Osteoblast (primary cell): ENCODE measurements at places on chromosomes 7 and 10. TPM values are rescaled to one million over a fixed set of nuclear protein-coding genes. Genes with fewer than 3 reads are reported as not detected.
A peak's percentile ranks its signal among the peaks of the same experiment; 100 is the strongest.

The HOXA9 gene
- 15.3 and 19.5 TPM in 2 replicates for total RNA-seq

The SLC18A2 gene
- total RNA-seq: under 0.01 TPM in 1 of 2 replicates, not detected in the other

The ANKRD61 gene
- not detected in 2 replicates for total RNA-seq

- no peak for DNase-seq
These were observed 610.6 kb downstream of the SDK1 start for GRCh38 chr7:3911685-3912084.

DNA sequence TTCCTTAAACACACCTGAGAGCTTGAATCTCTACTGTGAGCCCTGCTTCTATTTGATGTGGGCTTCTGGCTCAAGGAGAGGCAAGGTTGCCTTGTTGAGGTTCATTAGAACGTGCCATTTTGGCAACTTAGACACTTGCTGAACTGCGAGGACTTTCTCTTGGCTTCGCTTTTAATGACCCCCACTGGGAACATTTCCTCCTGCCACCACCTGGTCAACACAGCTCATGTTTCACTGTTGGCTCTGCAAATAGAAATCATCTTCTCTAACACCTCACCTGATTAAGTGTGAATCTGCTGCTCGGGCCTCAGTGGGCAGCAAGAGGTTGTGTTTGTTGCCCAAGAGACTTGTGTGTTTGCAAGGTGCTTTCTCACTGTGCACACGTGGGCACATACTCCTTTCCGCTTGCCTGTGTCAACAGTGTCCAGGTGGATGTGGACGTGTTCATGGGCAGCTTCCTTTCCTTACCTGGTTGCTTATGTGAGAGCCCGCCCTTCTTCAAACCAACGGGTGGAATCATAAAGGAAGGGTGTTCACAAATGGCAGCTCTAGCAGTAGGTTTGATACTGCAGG is 147.0 kb downstream of the NRP1 start:
- no peak for DNase-seq

DNA sequence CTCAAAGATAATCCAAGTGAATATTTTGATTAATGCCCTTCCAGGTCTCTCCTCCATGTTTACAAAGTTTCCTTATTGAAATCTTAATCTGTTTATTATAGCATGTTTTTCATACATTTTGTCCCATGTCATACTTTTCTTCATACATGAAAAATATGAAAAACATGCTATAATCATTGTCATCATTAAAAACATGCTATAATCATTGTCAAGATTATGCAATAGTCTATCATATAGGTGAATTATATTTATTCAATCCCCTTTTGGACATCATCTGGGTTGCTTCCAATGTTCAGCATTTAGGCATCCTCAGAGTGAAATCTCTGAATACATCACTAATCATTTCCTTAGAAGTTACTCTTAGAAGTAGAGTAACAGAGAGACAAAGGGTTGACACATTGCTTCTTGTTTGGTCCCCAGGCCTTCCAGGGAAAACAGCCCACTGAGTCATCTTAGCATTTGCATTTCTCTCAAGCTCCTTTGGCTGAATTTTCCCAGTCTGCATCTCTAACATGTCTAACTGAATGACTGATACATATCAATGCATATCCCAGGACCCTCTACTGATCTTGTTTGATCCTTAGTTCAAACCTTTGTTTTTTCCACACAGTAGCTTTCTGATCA is 87.0 kb downstream of the SGMS1 start:
- no peak for DNase-seq

GRCh38 chr7:123571684-123572083 is 14.1 kb upstream of the NDUFA5 start:
- no peak for DNase-seq

GRCh38 chr7:156751319-156751718 is 110.7 kb downstream of the RNF32 start:
- peak; percentile 63 for DNase-seq

- peak; percentile 94 for DNase-seq
These were observed 22.6 kb downstream of the PLAC9 start for GRCh38 chr10:80154978-80155695.

DNA sequence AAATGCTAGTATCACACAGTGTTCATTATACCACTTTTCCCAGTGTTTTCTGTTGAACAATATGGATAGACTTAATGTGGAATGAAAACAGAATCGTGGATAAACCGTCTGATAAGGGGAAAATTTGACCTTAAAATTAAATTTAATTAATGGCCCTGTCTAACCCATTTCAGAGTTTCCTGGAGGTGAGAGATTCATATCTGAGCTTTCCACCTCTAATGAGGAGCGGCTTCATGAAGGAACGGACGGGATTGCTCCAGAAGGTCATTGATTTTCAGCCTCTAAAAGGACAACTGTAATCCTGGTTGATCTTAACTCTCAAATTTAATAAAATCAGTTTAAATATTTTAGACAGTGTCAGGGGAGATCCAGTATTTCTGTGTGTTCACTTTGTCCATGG is 874.9 kb downstream of the GRID1 start:
- DNase-seq: no peak
